ENCODE measurements at places on chromosomes 3 and 15.

DNA sequence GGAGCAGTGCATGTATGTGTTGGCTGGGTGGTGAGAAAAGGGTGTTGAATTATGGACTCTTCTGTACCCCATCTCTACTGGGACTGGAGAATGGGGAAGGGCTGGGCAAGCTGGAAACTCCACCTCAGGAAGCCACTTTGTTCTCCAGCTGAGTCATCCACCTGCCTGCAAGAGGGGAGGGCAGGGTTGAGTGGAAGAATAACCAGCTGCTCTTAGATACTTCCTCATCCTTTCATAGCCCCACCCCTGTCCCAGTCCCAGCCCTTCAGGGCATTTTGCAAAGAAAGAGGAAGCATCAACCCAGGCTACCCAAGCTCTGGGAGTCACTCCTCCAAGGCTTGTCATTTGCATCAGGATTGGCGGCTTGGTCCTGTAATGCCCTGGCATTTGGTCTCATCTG is 33.1 kb downstream of the RAB11A start:
- no peak for DNase-seq

DNA sequence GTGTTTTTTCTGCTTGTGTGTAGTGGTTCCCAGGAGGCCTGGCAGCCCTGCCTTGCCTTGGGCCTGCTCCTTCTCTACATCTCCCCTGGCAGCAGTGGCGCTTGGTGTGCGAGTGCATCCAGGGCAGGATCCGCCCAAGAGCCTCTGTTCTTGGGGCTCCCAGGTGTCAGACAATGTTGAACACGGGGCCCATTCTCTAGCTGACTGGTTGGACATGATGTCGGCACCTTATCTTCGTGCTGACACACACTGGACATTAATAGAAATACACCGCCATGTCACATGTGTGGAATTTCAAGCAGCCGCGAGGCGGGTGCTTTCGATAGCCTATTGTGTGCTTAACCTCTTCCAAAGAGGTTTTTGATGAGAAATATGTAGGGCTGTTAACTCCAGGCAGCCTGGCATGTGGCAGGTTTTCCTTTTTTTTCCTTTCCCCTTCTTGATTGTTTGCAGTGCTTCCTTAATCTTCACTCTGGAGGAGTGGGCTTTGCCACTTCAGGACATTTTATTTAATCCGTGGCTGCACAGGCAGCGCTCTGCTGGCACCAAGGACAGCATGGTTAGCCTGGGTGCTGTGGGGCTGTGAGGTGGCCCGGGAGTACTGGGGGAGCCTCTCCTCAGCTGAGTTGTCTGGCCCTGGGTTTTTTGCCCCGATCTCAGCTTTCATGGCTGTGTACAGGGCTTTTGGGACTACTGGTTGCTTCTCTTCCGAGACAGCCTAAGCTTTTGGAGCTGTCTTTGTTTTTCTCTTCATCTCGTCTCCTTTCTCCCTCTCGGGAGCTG is 42.5 kb downstream of the CHCHD6 start:
- DNase-seq = no peak

DNA sequence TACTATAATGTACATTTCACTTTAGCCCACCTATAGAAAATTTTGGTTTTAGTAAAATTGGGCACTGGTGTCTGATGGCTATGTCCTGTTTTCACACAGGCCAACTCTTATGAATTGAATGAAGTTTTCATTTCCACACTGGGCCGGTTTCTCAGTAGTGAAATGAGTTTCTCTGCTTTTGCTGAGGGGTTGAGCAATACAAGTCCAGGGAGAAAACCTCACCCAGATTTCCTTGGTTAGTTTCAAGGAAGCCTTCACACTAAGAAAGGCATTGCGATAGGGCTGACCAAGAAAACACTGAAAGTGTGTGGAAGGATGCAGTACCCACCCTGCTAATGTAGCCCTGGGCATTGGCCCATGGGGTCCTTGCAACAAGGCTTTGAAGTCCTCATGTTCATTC is 331.5 kb upstream of the CFAP20DC start:
- no peak for DNase-seq

DNA sequence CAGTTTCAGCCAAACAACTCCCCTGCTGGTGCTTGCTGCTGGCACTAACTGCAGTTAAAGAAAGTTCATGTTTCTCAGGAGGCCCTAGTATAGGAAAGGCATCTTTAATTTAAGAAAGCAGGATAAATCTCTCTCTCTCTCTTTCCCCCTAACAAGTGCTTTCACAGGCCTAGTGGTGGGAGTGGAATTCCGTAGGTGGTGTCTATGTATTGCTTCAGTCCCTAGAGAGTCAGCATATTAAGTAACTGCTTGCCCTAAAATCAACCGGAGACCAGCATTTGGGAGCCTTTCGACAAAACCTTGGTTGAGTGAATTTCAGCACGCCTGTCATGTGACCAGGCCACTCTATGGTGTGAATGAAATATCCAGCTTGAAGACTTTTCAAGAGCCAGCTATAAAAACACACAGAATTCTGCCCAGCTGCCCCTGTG is 169.2 kb upstream of the TGFBR2 start:
- no peak for DNase-seq

GRCh38 chr3:25291481-25291905 is 136.6 kb upstream of the RARB start:
- DNase-seq = no peak

- no peak for DNase-seq
Observed at GRCh38 chr15:51180534-51180933, 85.8 kb upstream of the TNFAIP8L3 start.

GRCh38 chr15:88912500-88912921 is 668 bp downstream of the MFGE8 start:
- DNase-seq = no peak

GRCh38 chr3:148911173-148911572 is 46.1 kb downstream of the CPA3 start:
- no peak for DNase-seq

DNA sequence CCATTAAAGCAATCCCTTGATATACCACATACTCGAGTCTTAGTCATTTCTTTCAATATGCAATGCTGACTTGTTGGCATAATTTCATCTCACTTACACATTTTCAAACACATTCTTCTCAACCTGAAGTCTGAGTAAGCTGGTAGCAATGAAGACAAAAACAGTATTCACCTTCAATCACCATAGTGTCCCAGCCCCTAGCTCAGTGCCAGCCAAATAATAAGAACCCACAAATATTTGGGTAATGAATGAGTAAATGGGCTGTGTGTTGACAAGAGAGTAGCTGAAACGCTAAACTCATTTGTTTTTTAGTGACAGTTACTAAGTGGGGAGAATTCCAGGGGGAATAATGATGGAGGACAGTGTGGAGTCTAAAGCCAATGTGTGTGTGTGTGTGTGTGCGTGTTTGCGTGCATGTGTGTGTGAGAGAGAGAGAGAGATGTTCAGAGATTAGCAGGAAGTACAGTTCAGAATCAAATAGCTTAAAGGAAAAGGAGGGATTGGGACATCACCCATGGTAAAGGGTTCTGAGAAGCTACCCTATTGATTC is 165.7 kb downstream of the GAP43 start:
- DNase-seq = no peak

DNA sequence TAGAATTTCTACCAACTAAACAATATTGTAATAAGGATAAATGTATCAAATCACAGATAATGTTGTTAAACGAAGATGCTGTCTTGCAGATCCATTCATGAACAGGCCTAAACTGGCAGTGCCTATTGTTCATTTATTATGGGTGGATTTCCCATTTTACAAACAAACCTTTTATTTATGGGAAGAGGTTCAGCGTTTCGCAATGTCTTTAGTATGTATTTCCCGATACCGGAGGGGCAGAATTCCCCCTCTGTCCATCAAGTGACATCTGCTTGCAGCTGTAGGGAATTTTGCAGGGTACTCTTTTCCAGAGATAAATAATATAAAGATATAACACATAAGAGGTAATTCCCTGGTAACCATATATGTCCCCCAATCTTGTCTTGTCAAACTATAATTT is 5.7 kb downstream of the CEP19 start:
- DNase-seq = no peak

- DNase-seq = no peak
Observed at GRCh38 chr15:39188930-39189329, 391.9 kb upstream of the THBS1 start.

DNA sequence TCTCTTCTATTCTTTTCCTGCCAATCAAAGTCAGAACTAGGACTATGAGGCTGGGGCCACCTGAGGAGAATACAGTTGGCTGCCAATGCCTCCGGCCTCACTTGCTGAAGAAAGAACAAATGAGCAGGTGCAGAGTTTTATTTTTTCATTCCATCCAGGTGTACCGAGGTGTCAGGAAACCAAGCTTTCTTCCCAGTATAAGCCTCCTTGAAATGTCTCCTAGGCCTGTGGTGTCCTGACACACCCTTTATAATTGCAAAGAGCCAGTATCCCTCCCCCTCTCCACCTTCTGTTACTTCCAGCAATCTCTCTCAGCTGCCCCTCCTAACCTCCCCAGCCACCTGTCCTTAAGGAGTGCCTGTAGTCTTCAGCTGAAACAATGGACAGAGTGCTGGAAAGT is 127.9 kb downstream of the SLC9A9 start:
- no peak for DNase-seq

DNA sequence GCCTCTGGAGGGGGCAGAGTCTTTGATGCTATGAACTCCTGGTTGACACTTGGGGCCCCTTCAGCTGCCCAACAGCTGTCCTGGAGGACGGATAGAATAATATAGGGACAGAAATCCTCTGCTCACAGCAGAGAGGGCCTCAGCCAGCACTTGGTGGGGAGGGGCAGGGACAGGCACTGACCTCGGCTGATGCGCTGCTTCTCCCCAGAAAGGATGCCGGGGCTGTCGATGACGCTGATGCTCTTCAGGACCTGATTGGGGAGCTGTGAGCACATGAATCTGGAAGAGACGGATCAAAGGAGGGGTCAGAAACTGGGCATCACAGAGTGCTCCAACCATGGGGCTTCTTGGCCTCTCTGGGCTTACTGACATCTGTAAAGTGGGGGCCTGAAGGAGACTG is 29.5 kb downstream of the EHD4 start:
- DNase-seq = no peak

DNA sequence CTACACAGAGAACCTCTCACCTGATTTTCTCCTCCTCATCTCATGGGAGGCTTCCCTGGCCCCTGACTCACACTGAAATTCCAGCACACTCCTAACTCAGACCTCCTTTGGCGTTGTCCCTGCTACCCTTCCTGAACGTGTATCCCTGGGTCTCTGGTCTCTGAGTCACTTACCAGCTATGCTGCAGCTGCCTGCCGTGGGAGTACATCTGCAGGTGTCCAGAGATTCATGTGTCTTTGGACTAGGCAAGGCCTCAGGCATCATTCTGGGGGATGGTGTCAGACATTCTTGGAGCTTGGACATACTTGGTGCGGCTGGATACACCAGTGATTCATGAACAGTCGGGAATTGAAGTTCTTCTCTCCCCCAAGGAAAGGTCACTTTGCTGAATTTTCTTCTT is 148.8 kb upstream of the TRIM42 start:
- no peak for DNase-seq

DNA sequence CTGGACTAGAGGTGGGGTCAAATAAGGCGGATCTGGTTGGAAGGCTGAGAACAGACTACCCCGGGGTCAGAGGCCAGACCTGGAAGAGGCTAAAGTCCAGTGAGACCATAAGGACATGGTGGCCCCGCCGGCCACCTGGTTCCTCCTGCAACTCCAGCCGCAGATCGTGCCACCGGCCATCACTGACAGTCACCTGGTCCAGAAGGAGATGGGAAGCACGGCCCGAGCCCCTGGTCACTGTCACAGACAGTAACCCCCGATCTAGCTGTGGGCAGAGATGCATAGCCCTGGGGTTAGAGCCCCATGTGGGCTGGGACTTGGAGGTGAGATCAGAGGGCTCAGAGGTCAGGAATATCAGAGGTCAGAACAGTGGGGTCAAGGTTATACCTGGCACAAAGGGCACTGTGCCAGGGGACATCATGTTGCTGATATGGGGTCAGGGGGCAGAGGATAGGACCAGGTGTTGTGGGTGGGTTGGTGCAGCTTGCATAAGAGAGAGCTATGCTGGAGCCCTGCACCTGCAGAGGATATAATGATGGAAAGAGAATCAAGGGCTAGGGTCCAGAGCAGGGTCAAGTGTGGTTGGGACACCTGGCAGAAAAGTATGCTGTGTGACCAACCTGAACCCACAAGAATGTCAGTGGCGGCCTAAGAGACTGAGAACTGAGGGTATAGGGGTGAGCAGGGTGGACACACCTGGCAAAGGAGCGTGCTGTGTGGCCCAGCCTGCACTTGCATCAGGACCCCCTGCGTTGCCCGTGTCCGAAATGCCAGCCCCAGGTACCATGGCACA is 9.6 kb downstream of the CELSR3 start:
- no peak for DNase-seq

DNA sequence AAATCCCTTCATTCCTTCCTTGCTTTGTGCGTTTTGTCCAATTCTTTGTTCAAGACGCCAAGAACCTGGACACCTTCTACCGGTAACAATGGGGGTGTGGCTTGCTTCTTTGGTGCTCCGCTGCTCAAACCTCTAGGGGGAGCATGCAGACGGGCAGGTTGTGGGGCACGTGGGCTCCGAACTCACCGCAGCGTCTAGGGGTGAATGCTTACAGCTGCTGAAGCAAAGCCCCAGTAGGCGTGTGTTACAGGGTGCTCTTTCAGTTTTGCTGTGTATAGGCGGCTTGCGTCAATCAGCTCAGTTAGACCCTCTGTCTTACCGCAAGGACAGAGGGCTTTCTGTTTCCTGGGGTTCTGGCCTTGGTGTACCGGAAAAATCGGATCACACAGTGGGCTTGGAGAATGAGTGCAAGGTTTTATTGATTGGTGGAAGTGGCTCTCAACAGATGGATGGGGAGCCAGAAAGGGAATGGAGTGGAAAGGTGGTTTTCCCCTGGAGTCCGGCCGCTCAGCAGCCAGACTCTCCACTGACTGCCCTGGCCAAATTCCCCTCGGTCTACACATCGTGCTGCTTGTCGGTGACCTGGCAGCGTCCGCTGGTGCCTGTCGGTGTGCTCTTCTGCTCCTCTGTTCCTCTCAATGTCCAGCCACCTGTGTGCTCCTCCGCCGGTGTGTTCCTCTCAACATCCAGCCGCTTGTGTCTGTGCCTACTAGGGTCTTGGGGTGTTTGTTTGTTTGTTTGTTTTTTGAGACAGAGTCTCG is 1.2 kb upstream of the LRRC34 start:
- DNase-seq = no peak

DNA sequence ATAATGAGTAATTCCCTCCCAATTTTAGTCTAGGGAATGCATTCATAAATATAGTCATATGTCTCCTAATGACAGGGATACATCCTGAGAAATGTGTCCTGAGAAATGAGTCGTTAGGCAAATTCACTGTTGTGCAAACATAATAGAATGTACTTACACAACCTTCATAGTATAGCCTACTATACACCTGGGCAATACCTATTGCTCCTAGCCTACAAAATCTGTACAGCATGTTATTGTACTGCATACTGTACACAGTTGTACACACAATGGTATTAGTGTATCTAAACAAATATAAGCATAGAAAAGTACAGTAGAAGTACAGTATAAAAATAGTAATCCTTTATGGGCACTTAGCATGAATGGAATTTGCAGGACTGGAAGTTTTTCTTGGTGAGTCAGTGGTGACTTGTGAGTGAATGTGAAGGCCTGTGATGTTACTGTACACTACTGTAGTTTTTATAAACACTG is 6.6 kb downstream of the DTWD1 start:
- no peak for DNase-seq

- no peak for DNase-seq
Observed at GRCh38 chr15:95990833-95991232, 339.7 kb upstream of the NR2F2 start.

Measured in posterior cingulate gyrus (tissue), 11 donors.